ENCODE measurements at places on chromosomes 4 and X. TPM values are rescaled to one million over a fixed set of nuclear protein-coding genes. Genes with fewer than 3 reads are reported as not detected.
A peak's percentile ranks its signal among the peaks of the same experiment; 100 is the strongest.

The ZMAT1 gene
- 8.3 TPM for total RNA-seq

The PLA2G12A gene
- 24.5 TPM for total RNA-seq

GRCh38 chr4:118823471-118823870 is 12.5 kb downstream of the SEC24D start:
- H3K4me3 ChIP-seq = no peak overlapping the region
- H3K4me1 ChIP-seq = peaks cover 46% of the 10 kb centered on the region
- DNase-seq = peak; percentile 45
- H3K27ac ChIP-seq = peak overlapping the region; percentile 19
- H3K27me3 ChIP-seq = no peaks in the 10 kb centered on the region

DNA sequence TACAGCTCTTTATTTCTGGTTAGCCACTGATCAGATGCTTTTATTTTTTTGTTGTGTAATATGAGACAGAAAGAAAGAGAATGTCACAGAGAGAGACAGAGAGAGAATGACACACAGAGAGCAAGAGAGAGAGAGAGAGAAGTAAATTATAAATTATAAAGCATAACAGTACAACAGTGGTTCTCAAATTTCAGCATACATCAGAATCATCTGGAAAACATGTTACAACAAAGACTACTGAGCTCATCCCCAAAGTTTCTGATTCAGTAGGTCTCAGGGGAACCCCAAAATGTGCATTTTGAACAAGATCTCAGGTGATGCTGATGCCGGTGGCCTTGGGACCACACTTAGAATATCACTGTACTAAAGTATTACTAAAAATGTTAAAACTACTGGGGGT is 245.8 kb upstream of the DIAPH2 start:
- no peaks in the 10 kb centered on the region for H3K27me3 ChIP-seq
- no peak overlapping the region for H3K4me3 ChIP-seq
- H3K27ac ChIP-seq = no peak overlapping the region
- H3K4me1 ChIP-seq = peaks cover 19% of the 10 kb centered on the region
- no peaks in the 10 kb centered on the region for H3K36me3 ChIP-seq

GRCh38 chr4:67565284-67565683 is 6.8 kb downstream of the STAP1 start:
- H3K27ac ChIP-seq = no peak overlapping the region
- no peaks in the 10 kb centered on the region for H3K27me3 ChIP-seq
- H3K4me1 ChIP-seq = no peaks in the 10 kb centered on the region
- no peak overlapping the region for H3K4me3 ChIP-seq
- no peak for DNase-seq

GRCh38 chr4:32841217-32841616 is 2121.0 kb downstream of the PCDH7 start:
- no peak overlapping the region for H3K27ac ChIP-seq
- no peaks in the 10 kb centered on the region for H3K36me3 ChIP-seq
- DNase-seq = no peak
- H3K4me3 ChIP-seq = no peak overlapping the region
- H3K27me3 ChIP-seq = no peaks in the 10 kb centered on the region
- H3K4me1 ChIP-seq = no peaks in the 10 kb centered on the region

DNA sequence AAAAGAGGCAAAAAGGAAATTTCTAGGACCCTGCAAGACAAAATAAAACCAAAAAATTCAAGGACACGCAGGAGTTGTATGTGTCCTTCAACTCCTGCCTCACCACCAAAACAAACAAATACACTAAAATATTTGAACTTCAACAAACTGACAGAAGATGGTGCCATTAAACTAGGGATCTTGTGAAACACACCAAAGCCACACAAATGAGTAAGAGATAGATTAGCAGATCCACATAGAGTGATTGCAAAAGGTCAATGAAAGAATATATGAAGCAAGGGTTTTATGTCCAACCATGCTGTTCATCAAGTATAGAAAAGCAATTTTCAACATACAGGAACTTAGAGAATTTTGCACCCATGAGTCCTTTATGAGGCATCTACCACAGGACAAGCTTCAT is 40.1 kb upstream of the SCML1 start:
- H3K4me3 ChIP-seq = no peak overlapping the region
- no peaks in the 10 kb centered on the region for H3K4me1 ChIP-seq
- no peaks in the 10 kb centered on the region for H3K27me3 ChIP-seq

The KLF3 gene
- 40.6 TPM for total RNA-seq

DNA sequence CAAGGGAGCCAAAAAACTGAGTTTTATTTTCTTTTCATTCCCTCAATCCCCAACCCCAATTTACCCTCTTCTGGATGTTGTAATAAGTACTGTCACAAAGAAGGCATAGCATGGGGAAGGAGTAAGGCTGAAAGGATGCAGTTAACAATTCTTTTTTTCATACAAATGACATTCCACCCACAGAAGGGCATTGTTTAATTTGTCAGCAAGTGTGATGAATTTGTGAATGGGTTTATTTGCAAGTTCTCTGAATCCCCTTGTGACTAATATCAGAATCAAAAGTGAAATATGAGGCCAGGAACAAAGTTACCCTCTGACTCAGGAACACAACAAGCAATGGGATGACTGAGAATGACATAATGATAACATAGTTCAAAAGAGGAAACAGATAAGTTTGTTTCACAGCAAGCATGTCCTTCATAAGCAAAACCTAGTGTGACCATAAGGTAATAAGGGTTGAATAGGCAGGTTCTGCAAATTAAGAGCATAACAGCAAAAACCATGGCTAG is 2.1 kb downstream of the GEMIN8 start:
- H3K27me3 ChIP-seq = no peaks in the 10 kb centered on the region
- H3K4me3 ChIP-seq = no peak overlapping the region
- H3K36me3 ChIP-seq = no peaks in the 10 kb centered on the region
- peaks cover 16% of the 10 kb centered on the region for H3K4me1 ChIP-seq
- no peak for DNase-seq

DNA sequence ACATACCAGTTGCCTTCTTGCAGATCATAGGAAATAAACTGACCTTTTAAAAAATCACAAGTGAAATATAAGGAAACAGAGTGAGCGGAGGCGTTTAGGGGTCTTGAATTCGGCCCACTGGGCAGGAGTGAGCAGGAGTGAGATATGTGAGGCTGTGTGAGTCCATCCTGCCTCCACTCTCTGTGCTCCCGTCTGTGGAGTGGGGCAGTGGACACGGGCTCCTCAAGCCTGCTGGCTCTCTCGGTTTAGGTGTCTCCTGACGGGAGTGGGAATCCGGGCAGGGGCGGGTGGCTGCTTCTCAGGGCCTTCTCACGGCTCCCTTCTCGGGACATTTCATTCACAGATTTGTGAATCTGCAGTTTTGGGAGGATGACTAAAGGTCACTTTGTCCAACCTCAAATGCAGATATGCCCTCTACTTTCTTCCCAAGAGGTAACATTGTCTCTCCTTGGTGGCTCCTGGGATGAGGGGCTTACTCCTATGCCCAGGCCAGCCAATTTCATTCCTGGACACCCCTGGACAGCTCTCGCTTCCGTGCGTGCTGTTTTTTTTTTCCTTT is 27.6 kb downstream of the CYTL1 start:
- DNase-seq = peak; percentile 60
- no peak overlapping the region for H3K4me3 ChIP-seq
- peak overlapping the region; percentile 84 for H3K27ac ChIP-seq
- no peaks in the 10 kb centered on the region for H3K36me3 ChIP-seq
- no peaks in the 10 kb centered on the region for H3K27me3 ChIP-seq
- peaks cover 39% of the 10 kb centered on the region for H3K4me1 ChIP-seq

- H3K4me1 ChIP-seq = no peaks in the 10 kb centered on the region
- H3K27me3 ChIP-seq = no peaks in the 10 kb centered on the region
- no peak overlapping the region for H3K4me3 ChIP-seq
- H3K27ac ChIP-seq = no peak overlapping the region
- H3K36me3 ChIP-seq = no peaks in the 10 kb centered on the region
Measured at GRCh38 chrX:38606821-38607220, 45.5 kb downstream of the TSPAN7 start.

GRCh38 chr4:5200513-5200912 is 149.2 kb downstream of the STK32B start:
- H3K27me3 ChIP-seq = no peaks in the 10 kb centered on the region
- no peaks in the 10 kb centered on the region for H3K4me1 ChIP-seq
- no peaks in the 10 kb centered on the region for H3K36me3 ChIP-seq

GRCh38 chrX:133989490-133989889 is 4.1 kb upstream of the GPC3 start:
- no peaks in the 10 kb centered on the region for H3K4me1 ChIP-seq
- peaks cover 9% of the 10 kb centered on the region for H3K27me3 ChIP-seq
- H3K36me3 ChIP-seq = no peaks in the 10 kb centered on the region
- no peak for DNase-seq
- H3K4me3 ChIP-seq = no peak overlapping the region
- H3K27ac ChIP-seq = no peak overlapping the region

DNA sequence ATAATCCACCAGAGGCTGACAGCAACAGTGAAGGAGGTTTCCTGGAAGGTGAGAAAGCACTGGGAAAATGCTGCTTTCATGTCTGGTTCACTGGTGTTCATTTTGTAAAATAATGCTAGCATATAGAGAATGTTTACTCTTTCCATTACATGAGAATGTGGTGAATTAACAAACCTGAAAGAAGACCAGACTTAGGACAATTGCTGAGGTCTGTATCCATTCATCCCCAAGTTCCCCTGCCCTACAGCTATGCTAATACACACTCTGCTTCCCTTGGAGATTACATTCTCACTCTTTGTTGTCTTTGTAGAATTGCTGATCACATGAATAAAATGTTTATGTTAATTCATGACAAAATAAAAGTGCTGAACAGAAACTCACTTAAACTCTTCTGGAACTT is 99.5 kb downstream of the ARHGAP6 start:
- H3K27ac ChIP-seq = no peak overlapping the region
- no peaks in the 10 kb centered on the region for H3K27me3 ChIP-seq
- H3K4me3 ChIP-seq = no peak overlapping the region
- no peaks in the 10 kb centered on the region for H3K36me3 ChIP-seq
- no peaks in the 10 kb centered on the region for H3K4me1 ChIP-seq
- no peak for DNase-seq

The CXCL10 gene
- not detected for total RNA-seq

The CPLX1 gene
- 1.3 TPM for total RNA-seq

DNA sequence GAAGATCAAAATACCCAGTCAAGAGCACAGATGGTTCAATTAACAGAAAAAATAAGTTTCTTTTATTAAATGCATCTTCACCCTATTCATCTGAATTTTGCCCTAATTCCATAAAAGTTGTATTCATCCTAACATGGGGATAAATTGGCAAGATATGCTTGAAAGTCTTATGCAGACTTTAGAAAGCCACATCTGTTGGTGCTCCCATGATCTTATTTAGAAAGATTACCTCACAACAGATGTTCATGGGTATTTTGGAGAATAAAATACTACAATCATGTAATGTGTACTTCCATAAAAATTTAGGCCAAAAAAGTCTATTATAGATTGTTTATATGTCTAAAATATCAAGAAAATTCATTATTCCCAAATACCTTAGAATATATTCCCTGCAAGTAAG is 510.3 kb downstream of the TECRL start:
- no peaks in the 10 kb centered on the region for H3K36me3 ChIP-seq
- H3K27me3 ChIP-seq = no peaks in the 10 kb centered on the region
- no peaks in the 10 kb centered on the region for H3K4me1 ChIP-seq
- no peak for DNase-seq

GRCh38 chrX:30997411-30997810 is 74.4 kb downstream of the FTHL17 start:
- no peak for DNase-seq
- no peaks in the 10 kb centered on the region for H3K27me3 ChIP-seq
- H3K27ac ChIP-seq = no peak overlapping the region
- no peaks in the 10 kb centered on the region for H3K36me3 ChIP-seq
- no peak overlapping the region for H3K4me3 ChIP-seq

GRCh38 chr4:184255361-184255760 is 37.7 kb upstream of the ENPP6 start:
- peaks cover 10% of the 10 kb centered on the region for H3K27me3 ChIP-seq
- no peak overlapping the region for H3K27ac ChIP-seq
- no peaks in the 10 kb centered on the region for H3K36me3 ChIP-seq

DNA sequence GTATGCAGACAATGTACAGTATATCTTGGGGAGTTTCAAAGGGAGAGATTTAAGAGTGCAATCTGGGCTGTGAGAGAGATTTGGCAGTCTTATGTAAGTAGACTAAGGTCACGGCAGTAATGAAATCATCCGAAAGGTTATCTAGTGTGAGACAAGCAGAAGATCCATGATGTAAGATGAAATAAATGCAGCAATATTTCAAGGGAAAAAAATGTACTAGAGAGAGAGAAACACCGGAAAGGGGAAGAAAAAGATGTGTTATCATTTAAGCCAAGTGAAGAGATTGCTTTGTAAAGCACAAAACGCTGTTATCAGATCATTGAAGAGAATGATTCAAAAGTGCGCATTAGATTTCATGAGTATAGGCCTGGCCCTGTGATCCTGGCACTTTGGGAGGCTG is 88.4 kb upstream of the GUCY1A1 start:
- no peak overlapping the region for H3K27ac ChIP-seq
- no peaks in the 10 kb centered on the region for H3K27me3 ChIP-seq
- H3K36me3 ChIP-seq = no peaks in the 10 kb centered on the region
- H3K4me3 ChIP-seq = no peak overlapping the region
- no peak for DNase-seq

DNA sequence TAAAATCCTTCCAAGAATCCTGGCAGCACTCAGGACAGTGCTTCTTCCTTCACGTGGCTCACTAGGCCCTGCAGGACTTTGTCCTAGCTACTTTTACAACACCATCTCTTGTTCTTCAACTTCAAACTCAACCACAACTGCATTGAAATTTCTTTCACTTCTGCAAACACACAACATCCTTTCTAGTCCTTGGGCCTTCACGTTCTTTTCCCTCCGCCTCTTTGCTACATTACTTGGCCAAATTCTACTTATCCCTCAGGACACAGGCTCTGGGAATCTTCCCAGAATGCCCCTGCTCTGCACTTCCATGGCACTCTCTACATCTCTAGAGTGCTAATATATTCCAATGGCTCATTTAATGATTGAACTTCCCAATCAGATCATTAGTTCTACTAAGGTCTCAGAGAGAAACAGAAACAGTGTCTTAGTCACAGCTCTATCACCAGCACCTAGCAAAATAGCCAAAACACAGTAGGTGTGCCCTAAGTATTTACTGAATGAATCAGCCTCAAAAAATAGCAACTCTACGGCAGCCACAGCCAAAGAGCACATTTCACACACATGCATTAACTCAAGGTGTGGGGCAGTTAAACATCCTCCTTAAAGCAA is 73.3 kb downstream of the MANBA start:
- no peak overlapping the region for H3K27ac ChIP-seq
- H3K27me3 ChIP-seq = no peaks in the 10 kb centered on the region
- H3K36me3 ChIP-seq = no peaks in the 10 kb centered on the region

DNA sequence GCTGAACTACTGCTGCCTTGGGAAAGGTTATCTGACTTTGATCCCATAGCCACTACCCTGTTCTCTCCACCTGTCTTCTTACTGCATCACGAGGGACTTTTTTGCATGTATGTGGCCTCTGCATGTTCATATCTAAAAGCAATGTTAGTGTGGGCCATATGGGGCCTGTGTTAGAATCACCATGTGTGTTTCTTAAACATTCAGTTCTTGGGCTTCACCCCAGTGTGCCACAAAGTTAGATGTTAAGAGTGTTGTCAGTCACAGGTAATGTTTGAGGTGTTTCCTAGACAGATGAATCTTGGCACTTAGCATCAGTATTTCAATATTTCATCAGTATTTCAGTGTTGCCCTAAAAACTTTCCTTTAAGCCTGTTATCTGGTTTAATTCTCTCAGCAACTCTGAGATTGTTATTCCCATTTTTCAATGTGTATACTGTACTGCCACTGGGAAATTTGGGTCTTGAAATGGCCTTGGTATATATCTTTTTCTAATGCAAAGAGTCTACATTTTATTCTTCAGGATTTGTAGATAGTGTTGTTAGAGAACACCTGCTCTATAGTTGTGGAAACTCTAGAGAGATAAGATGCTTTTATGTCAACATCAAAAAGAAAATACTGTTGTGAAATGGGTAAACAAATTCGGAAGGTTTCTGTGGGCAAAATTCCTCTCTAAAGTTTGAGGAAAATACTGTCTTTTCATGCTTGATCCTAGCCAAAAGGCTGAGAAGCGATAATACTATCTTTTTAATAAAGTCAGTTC is 259.7 kb downstream of the BMPR1B start:
- no peak overlapping the region for H3K4me3 ChIP-seq
- H3K4me1 ChIP-seq = no peaks in the 10 kb centered on the region
- no peak overlapping the region for H3K27ac ChIP-seq
- DNase-seq = no peak
- H3K27me3 ChIP-seq = no peaks in the 10 kb centered on the region
